ENCODE measurements at places on chromosomes 7 and 10.

GRCh38 chr7:18151422-18151821 lies 123.8 kb upstream of the PRPS1L1 start:
- no peak for DNase-seq

DNA sequence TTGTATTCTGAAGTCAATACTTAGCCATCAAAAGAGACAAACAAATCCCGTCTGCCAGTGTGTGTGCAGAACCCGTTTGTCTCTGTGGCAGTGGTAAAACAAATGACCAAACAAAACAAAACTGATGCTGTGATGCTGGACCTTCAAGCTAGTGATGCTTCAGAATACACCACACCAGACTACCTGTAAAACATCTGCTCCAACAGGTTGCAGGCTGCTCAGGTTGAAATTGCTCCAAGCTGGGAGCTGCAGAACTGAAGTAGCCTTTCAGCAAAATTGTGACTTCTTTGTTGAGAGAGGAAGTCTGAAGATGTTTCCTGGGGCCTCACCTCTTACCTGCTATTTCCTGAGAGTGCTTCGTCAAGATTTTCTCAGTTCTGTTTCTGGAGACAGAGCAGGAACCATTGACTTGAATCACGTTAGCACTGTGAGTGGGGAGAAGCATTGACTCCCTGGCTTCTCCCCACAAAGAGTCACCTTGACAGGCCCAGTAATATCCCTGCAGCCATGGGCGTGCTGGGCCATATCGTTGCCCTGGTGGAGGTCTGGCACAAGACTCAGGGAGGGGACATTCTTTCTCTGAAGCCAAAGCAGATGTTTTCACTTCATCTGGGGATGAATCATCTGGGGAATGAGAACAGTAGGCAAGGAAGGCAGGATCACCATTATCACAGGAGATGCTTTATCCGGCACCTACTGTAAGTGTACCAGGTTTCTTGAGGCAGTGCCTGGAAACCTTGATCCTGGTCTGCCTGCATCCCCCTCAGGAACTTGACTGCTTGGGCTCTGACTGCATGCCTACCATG lies 80.2 kb downstream of the RBM20 start:
- no peak for DNase-seq

DNA sequence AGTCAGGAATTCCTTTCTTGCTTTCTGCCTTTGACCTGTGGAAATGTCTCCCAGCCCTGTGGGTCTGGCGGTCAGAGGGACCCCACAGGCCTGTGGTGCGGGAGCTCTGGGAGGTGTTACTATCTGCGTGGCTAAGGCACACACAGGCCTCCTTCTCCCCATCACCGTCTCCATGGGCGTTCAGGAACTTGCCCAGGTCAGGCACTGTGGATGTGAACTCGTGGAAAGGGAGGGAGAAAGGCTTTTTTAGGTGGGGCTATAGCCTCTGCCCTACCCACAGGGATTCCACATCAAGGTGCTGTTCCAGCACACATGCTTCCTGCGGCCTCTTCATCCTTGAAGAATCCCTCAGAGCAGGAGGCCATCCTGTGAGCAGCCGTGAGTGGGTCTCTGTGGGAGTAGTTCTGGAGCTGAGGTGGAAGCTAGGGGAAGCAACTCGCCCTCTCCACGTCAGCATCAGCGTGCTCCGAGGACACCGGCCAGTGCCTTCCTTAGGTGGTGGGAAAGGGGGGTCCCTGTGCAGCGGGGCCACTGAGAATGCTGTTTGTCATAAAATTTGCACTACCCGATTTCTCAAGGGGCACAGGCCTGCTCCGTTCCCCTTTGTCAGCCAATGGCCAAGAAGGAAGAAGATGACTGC lies 7.5 kb upstream of the ATP6V0E2 start:
- no peak for DNase-seq

DNA sequence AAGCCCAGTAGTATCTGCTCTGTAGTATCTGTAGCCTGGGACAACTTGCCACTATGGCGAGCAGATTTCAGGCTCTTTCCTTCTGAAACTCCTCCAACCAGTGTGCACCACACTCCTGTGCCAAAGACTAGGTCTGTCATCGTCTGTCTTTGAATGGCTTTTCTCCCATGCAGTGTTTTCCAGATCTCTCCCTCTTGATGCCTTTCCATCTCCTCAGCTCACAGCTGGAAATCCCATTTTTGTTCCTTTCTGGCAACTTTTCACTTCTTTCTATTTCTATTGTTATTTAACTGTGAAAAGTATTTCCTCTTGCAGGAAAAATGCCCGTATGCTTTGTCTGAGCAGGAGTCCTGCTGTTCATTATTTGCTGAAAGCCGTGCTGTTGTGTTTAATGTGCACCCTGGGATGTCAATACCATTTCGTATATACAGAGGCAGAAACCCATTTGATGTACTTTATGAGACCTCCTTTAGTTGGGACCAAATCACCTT lies 373.7 kb downstream of the PHTF2 start:
- no peak for DNase-seq

DNA sequence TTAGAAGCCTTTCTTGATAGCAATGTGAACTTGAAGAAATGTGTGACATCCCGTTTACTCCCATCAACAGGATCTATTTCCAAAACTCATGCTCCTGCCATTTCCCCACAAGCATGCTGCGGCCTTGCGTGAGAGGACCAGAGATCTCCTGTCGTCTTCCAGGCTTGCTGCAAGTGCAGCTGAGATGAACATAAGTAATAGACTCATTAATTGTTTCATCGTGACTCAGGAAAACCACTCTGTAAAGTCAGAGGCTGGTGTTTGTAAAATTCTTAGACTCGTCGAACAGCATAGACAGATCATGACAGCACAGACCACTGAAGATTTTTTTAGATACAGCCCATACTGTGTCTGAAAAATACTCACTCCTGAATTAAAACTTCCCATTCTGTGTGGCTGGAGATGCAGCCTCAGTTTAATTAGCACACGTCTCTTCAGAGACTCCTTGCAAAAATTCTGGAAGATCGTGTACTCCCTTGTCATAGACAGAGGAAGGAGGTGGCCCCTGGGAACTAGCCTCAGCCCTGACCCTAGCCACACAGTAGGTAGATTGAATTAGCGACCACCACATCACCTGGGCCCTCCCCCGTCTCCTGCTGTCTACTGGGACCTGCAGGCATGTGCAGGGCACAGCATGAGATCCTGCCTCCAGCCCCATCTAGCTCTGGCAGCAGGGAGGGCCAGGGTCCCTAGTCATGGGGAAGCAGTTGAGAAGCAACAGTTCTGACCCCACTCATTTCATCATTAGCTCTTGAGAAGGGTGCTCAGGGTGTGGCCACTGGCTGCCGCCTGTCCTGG lies 226.0 kb downstream of the CELF2 start:
- no peak for DNase-seq

DNA sequence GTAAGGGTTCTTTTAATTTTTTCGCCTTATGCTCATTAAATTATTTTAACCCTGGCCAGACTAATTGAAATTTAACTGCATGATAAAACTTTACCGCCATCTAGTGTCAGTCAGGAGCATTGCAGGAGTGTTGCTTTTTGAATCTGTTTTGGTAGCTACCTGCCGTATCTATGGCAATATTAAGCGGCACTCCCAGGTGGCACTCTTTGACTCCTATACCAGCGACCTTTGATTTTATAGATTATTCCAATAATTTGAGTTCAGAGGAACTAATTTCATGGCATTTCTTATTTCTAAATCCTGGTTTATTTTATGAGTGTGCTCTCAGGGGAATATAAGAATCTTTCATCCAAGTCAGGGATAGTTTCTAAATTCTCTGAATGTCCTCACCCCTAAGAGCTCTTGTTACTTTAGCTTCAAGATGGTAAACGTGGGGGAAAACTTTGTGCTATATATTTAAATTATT lies 198.9 kb downstream of the REEP3 start:
- no peak for DNase-seq

Data from stimulated activated CD4-positive, alpha-beta T cell treated with anti-CD3 and anti-CD28 coated beads, Interleukin-15, amount 100 ng/mL, for 1 hour (primary cell).